ENCODE measurements at places on chromosomes 12 and 14. TPM values are rescaled to one million over a fixed set of nuclear protein-coding genes. Genes with fewer than 3 reads are reported as not detected.

- DNase-seq: no peak
Observed at GRCh38 chr12:109627633-109628032, 54.0 kb downstream of the MVK start.

GRCh38 chr14:91281346-91281745, 36.8 kb upstream of the GPR68 start:
- no peak for DNase-seq

- no peak for DNase-seq
Observed at GRCh38 chr14:100904307-100905087, 975 bp upstream of the RTL1 start.

DNA sequence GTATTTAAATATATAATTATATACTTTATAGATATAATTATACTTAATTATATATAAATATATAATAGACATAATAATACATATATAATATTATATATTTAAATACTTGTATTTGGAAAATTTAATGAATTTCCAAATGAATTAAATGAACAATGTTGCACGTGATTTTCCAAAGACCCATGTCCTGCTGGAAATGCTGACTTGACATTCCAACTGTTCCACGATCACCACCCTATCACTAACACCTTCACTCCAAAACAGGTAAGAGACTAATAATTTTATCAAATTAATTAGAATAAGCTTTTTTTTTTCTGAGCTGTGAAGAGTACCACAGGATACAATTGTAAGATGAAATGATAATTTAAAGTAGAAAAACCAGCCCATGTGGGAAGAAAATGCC, 103.4 kb downstream of the ST8SIA1 start:
- no peak for DNase-seq

The PMCH gene
- 2.0 TPM for total RNA-seq

GRCh38 chr14:85934123-85934885, 404.4 kb downstream of the FLRT2 start:
- peak; percentile 77 for DNase-seq

- no peak for DNase-seq
Observed at GRCh38 chr14:96648506-96649326, 146.5 kb downstream of the PAPOLA start.

The RDH5 gene
- total RNA-seq: 8.5 TPM

The PLEKHG3 gene
- 5.0 TPM for total RNA-seq

- no peak for DNase-seq
Observed at GRCh38 chr12:28497889-28498411, 307.7 kb downstream of the CCDC91 start.

DNA sequence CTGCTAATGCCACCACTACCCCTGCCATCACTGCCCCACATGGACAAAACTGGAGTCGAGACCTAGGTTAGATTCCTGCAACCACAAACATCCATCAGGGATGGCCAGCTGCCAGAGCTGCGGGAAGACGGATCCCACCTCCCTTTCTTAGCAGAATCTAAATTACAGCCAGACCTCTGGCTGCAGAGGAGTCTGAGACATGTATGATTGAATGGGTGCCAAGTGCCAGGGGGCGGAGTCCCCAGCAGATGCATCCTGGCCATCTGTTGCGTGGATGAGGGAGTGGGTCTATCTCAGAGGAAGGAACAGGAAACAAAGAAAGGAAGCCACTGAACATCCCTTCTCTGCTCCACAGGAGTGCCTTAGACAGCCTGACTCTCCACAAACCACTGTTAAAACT, 7.1 kb upstream of the OAS2 start:
- no peak for DNase-seq

DNA sequence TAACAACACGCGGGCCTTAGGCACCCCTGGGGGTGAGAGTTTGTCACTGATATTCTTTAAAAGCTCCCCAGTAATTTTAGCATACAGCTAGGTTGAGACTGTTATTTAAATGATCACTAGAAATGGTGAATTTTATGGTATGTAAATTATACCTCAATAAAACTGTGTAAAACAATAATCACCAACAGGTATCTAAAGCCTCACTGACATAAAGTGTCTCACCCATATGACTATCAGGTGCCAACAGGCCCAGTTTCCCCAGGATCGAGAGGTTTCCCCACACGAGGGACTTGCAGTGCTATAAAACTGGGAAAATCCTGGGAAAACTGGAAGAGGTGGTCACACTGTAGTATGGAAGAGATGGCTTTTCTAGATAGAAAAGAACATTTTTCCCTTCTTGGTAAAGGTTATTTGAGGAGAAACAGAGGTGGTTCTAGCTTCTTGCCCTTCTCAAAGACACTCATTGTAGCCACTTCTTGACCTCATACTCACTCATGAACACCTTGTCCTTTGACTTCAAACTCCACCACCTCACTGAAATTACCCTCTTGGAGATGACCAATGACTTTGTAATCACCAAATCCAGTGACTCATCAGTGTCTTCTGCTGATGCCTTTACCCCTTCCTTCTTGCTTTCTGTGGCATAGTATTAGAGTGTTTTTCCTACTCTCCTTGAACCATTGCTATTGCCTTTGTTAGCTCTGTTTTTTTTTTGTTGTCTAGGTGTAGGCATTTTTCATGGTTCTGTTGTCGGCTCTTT, 24.8 kb upstream of the NUBPL start:
- DNase-seq: no peak

The AHSA1 gene
- total RNA-seq: 307 TPM

- peak; percentile 67 for DNase-seq
Observed at GRCh38 chr14:73743431-73743931, 29.3 kb upstream of the PNMA1 start.

DNA sequence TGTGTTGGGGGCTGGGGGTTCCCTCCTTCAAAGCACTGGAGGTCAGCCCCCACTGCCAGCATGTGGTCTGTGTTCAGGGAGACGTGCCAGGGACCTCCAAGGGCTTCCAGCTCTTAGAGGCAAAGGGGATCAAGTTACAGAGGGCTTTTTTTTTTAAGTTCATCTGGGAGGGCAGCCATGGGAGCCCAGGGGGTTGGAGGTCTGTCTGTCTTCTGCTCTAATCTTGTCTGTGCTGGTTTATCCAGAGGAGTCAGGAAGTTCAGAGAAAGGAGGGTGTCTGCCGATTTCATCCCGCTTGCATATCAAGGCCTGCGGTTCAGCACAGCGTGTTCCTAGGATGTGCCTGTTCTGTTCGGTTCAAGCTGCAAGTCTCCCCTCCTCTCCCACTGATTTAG, 72.2 kb downstream of the TMEM132C start:
- no peak for DNase-seq

DNA sequence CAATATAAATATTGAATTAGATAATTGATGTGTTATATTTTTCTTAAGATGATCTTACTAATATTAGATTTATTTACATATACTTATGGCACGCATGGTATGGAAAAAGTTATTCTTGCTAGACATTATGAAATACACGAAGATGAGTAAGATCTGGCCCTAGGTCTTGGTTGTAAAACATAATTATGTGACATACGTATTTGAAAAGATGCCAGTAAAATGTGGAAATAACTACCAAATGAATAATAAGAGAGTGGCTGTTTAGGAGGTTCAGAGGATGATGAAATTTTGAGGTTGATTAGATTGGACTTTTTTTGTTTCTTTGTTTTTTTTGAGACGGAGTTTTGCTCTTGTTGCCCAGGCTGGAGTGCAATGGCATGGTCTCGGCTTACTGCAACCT, 41.3 kb downstream of the FANCM start:
- no peak for DNase-seq

The ZDHHC22 gene
- not detected for total RNA-seq

DNA sequence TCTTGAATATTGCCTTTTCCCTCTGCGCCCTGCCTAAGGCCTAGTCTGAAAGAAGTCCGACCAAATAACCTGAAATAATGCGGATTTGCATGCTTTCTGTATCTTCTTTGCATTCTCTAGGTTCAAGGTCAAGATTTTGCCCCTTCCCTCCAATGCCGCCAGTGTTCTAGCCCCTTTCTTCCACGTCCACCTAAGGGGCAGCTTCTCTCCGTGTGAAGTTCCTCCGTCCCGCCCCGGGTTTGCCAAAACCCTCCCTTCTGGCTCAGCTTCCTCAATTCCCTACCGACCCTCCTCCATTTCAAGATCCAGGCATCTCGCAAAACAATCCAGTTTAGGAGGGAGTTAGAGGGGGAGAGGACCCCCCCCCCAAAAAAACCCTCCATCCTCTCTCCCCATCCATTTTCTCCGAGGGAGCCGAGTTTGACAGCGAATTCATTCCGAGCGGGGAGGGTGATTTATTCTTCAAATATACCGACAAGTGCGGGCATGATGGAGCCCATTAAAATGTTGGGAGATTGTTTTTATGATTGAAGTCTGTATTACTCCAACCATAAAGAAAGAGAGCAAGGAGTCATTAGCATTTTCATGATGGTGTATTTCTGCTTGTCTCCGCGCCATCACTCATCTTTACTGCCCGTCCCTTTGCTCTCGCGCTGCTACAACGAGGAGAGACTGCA, 20.9 kb upstream of the ATP5MC2 start:
- no peak for DNase-seq

- DNase-seq: no peak
Observed at GRCh38 chr14:90017371-90017770, 44.4 kb upstream of the KCNK13 start.

DNA sequence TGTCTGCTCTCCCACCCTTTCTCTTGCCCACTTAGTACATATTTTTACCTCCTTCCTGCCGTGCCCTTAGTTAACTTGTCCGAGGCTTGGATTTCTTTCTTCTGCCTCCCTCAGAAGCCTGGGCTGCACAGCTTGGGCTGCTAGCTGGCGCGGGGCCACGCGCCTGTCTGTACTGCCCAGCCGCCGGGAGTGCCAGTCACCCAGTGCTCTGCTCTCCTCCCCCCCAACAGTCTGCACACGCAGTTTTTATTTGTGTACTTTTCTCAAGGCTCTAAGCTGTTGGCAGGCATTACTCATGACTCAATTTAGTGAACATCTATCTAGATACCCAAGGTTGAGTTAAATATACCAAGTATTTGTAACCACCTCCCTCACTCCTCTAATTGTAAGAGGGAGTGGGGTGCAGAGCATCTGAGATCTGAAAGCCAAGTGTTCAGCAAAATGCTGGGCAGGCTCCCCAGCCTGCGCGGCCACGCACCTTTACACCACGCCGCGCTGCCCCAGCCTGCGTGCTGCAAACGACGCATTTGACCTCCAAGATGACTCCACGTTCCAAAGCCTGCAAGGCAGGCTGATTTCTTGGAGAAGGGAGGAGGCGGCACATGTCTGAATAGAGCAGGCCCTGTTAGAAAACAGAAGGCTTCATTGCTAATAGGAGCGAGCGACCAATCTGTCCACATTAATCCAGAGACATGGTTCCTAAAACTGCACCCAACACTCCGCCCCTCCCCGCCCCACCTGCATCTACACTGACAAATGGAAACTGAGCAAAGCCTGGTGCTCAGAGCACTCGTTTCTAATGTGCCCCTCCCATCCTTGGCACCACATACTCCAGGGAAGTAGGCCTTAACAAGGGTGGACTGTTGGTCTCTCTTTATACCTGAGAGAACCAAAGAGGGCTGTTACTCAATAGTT, 18.2 kb upstream of the CACNA2D4 start:
- DNase-seq: no peak

Data from CD8-positive, alpha-beta memory T cell (primary cell).